ENCODE measurements at places on chromosomes 6 and 20.

- no peak for DNase-seq
Measured at GRCh38 chr20:2004171-2004570, 10.3 kb upstream of the PDYN start.

GRCh38 chr6:16153211-16153820, 24.4 kb downstream of the MYLIP start:
- no peak for DNase-seq

DNA sequence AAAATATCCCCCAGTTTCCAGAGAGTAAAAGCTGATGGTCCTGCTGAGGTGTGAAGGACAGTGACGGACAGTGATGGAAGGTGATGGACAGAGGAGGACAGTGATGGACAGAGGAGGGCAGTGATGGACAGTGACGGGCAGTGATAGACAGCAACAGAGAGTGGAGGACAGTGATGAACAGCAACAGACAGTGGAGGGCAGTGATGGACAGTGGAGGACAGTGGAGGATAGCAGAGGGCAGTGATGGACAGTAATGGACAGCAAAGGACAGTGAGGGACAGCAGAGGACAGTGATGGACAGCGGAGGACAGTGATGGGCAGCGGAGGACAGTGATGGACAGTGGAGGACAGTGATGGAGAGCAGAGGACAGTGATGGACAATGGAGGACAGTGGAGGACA, 2.7 kb upstream of the NKAIN4 start:
- DNase-seq: no peak

DNA sequence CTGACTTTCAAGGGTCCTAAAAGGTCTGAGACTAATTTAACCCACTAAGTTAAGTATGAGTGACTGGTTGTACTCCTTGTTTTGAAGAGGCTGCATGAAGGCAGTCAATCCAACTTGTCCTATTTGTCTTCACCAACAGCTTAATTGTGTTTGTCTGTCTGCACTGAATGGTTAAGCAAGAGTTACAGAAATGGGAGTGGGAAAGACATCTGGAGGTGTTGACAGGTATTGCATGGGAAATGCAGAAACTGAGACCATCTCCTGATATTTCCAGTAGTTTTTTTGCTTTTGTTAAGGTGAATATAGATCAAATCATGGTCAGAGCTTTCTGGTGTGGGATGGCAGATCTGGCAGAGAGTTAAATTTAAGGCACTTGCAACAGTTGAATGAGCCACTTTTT, 6.5 kb downstream of the FUT9 start:
- no peak for DNase-seq

DNA sequence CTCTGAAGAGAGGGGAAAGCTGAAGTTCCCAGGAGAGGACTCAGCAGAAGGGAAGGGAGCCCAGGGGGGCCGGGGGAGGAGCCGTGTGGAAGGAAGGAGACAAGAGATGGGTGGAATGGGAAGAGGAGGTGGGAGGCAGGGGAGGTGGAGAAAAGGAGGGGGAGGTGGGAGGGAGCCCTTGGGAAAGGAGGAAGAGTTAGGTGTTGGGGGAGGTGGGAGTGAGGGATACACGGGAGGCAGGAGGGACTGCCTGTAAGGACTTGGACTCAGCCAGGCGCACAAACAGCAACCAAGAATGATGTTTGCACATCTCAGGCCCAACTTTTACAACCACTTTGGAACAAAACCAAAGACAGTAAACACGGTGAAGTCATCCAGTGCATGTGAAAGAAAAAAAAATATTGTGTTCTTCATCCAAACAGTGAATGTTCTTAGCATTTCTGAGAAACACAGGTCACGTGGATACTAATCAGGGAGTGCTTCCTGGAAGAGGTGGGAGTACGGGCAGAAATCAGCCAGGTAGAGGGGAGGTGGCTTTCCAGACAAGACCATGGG, 17.4 kb upstream of the LSM14B start:
- DNase-seq: no peak

- no peak for DNase-seq
Measured at GRCh38 chr20:52124821-52125220, 66.8 kb downstream of the ZFP64 start.

Data from dorsolateral prefrontal cortex (tissue), 122 donors.